SHP77 (cell line): ENCODE measurements at places on chromosomes 6 and 20.

DNA sequence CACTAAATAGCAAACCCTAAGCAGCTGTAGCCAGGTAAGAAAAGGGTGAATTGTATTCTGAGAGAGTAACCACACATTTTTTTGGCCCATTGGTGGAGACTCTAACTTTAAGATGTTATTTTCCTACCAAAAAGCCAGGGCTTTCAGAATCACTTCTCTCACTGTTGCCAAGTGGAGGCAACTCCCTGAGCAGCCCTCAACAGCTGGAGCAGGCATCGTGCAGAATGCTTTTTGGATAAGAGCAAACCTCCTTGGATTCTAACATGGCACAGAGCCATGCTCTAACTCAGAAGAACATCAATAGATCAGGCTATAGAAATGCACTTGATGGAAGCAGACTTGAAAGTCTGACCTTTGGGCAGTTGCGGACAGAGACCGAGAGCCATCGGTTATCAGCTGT, 722.2 kb upstream of the CHD6 start:
- no peak for DNase-seq

- no peak for DNase-seq
These were observed 6.1 kb downstream of the SMIM28 start for GRCh38 chr6:138383776-138384175.

GRCh38 chr20:49699200-49699992, 14.3 kb downstream of the B4GALT5 start:
- DNase-seq = no peak

GRCh38 chr6:34318499-34319470, 70.0 kb upstream of the SMIM29 start:
- DNase-seq = no peak

DNA sequence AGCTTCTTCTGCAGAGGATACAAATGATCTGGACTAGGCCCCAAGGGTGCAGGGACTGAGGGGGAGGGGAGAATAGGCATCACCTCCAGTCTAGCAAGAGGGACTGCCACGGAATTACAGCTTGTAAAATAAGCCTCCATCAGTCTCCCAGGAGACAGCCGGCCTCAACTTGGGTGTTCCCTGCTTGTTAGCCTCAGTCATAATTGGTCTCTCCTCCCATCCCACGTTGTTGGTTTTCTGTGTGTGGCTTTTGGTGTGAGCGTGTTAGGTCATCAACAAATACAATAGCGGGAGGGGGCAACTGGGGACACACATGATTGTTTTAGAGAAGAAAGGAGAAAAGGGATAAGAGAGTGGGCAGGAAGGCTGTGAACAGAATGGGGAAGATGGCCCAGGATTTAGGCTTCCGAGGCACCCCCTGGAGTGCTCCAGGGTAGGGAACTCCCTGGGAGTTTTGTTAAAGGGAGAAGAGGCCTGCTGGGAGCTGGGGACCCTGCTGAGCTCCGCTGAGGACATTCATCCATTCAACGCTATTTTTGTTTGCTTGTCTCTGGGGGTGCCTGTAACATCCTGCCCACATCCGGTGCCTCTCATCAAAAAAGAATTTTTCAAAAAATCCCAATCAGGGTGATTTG, 9.2 kb downstream of the FOXA2 start:
- no peak for DNase-seq

DNA sequence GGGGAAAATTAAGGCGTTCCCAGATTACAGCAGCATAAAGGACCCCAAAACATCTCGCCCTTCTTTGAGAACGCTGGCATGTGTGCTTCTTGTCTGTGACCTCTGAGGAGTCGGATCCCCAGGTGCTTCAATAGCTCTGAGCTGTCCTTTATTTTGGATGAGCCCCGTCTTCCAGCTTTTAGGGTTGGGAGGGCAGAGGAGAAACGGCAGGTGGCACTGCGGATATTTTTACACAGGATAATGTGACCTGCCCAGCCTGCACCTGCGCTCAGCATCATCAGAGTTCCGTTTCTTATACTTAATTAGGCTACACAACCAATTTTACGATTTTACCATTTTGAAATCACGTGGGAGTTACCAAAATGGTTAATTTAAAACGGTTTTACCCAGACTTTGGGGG, 147.7 kb upstream of the RPS6KA2 start:
- DNase-seq = no peak

DNA sequence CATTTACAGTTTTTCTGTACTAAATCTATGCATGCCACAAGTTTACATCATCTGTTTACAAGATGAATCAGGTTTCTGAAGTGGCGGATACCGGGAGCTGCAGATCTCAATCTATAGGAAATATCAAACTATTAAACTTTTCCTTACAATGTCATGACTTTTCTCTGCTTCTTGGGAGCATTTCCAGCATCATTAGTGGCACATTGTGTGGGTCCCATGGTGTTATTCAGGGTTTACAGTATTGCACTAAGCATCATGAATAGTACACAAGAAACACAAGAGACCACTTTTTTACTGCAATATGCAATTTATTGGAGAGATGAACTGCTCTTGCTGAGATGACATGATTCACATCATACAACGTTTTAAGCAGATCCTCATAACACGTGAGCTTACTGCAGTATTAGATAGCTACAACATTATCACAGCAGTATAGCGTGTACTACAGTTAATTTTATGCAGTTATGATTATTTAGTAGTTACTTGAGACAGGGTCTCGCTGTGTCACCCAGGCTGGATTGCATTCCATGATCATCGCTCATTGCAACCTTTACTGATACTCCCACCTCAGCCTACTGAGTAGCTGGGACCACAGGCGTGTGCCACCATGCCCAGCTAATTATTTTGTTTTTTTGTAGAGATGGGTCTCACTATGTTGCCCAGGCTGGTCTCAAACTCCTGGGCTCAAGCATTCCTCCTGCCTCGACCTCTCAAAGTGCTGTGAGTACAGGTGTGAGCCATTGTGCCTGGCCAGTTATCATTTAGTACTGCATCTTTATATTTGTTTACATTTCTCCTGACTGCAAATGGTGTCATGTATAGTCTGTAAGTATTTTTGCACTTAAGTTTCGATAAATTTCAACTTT, 18.4 kb downstream of the BLTP3A start:
- no peak for DNase-seq
